T-helper 2 cell treated with Interferon-gamma antibody and Interleukin-4, amounts not matched to agents 5 μg/mL and 100 μg/mL, for 36 hours (primary cell): ENCODE measurements at places on chromosomes 7 and 10.

DNA sequence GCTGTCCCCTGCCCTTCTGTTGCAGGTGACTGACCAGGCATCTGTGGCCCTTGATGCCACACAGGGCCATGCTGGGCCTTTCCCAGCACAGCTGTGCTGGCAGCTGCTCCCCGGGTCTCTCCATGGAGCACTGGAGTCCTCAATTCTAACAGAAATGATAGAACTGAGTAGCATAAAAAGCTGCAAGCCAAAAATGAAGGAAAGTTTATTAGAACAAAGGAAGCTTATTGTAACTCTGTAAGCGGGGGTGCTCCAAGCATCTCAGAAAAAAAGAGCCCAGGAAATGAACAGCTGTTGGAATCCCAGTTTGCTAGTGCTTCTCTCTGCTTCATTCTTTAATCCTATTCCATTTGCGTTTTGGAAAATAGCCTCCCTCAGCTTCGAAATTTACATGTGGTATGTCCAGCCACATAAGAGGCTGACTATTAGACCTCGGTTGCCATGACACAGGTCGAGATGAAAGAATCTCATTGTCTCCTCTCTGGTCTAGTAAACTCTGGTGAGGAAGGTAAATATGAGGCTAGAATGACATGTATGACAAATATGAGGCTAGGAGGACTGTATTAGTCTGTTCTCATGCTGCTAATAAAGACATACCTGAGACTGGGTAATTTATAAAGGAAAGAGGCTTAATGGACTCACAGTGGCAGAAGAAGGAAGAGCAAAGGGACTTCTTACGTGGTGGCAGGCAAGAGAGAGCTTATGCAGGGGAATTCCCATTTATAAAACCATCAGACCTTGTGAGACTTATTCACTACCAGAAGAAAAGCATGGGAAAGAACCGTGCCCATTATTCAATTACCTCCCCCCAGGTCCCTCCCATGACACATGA lies 23.7 kb downstream of the EPDR1 start:
- DNase-seq: no peak

DNA sequence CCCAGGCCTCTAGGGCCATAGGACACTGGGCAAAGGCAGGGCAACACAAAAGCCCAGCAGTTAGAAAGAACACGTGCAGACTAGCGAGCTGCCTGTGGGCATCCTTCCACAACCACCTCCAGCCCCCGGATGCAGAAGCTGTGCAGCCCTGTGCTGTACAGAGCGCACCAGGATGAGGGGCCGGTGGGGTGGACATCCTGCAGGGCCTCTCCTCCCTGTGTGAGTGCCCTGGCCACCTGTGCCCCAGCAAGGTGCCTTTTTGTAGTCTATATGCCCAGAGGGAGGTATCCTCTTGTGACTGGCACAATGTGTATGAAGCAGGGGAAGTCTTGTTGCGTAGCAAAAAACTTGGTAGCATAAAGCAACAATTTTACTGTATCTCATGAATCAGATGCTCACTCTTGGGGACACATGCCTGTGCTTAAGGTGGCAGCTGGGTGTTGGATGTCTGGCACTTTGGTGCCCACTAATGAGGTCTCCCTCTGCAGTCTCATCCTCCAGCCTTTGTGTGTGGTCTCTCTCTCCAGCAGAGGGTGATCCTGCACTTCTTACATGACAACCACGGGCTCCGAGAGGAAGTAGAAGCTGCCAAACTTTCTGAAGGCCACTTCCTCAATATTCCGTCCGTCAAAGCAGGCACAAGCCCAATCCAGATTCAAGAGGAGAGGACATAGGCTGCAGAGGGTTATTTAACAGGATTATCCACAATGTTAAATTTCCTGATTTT lies 8.7 kb downstream of the NCAPG2 start:
- no peak for DNase-seq

DNA sequence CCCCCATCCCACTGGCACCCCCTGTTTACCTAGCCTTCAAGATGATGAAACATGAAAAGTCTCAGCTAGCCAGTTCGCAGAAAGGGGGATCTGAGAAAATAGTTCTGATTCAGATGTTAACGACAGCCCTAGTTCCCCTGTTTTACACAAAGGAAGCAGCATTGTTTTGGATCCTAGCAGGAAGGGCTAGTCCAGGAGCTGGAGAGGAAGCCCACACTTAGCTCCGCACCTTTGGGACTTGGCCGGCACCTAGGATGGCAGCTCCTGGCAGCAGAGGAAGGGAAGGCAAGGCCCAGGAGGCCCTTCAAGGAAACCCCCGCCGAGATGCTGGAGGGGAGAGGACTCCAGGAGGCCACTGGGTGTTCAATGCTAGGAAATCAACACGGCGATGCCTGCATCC lies 29.0 kb upstream of the MGMT start:
- DNase-seq: no peak

GRCh38 chr10:122303271-122304053 lies 32.4 kb downstream of the BTBD16 start:
- DNase-seq: no peak

- DNase-seq: no peak
Measured at GRCh38 chr7:29610086-29610485, 46.5 kb downstream of the PRR15 start.

DNA sequence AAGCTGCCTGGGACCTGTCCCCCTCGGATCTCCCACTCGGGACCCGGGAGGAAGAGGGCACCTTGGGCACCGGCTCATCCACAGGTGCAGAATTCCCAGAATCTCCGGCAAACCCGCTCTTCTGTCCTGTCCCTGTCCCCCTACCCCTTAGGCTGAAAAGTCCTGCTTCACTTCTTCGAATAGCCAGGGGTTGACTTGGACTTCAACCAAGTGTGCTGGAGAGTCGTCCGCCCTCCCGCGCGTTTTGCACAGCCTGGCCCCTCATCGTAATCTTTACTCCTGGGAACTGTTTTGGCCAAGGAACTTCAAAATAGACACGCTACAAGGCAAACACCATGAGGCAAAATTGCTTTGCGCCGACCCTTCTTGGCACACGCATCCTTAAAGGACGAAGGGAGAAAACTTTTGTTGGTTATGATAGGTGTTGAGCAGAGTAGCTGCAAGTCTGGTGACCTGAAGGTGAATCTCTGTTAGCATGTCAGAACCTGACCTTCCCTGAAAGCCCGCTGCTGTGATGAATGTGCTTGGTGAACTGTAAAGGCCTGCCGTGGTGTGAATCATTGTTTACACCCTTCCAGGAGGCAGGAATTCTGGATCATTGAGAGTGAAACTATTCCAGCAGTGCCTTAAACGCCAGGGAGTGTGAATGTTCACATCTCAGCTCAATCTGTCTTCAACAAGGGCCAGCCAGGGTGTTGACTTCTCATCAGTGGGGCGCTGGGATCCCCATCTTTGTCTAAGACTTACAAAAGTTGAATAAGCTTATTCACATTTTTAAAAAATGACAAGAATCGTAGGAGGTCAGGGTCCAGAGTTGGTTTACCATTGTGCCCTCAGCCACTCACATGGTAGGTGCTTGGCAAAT lies 589 bp upstream of the RAPGEF5 start:
- no peak for DNase-seq

GRCh38 chr7:39686261-39686924 lies 63.0 kb downstream of the RALA start:
- no peak for DNase-seq

DNA sequence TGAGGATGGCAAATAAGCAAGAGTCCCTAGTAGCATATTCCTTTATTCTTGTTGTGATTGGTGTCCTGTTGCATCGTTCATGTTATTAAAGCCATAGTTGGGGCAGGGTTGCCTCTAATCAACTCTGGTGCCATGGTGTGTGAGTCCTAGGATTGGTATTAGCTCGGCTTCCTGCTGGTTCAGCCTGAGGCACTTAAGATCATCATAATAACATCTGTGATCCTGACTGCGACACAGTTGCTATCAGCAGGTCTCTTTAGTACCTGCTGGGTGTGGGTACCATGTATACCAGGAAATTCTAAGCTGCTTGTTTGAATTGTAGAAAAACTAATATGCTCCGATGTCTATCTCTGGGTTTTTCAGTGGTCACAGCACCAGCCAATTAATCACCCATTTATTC lies 1.6 kb downstream of the WEE2 start:
- DNase-seq: no peak

GRCh38 chr7:25031432-25031831 lies 51.5 kb upstream of the OSBPL3 start:
- no peak for DNase-seq

- no peak for DNase-seq
Measured at GRCh38 chr7:16926861-16927260, 45.1 kb upstream of the AGR3 start.
